Activated T-cell treated with anti-CD3 and anti-CD28 coated beads, Interleukin-2, amount 50 U/mL, for 4 hours (primary cell): ENCODE measurements at places on chromosomes 16 and 17. TPM values are rescaled to one million over a fixed set of nuclear protein-coding genes. Genes with fewer than 3 reads are reported as not detected.

DNA sequence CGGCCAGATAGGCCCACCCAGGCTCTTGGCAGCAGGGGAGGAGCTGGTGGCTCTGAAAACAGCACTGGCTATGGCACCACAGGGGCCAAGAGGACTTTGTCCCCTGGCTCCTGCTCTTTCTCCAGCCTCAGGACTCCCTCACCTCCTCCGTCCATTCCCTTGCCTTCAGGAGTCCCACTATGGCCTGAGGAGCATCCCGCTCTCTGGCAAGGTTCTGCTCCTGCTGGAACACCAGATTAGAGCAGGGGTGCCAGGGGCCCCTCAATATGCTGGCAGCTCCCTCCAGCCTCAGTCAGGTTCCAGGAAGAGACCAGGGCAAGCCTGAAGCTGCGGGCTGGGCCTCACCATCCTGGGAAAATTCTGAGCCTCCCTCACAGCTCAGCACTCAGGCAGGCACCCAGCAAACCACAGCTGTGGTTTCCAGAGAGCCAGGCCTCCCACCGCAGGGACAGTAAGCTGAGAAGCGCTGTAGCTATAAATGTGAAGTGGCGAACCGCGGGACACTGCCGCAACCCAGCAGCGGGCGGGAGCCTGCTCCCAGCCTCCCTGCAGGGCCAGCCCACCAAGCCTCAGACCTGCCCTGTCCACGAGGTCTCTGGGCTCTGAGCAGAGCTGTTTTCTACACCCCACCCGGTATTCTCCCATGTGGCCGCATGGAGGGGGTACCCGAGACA lies 25.7 kb downstream of the C17orf100 start:
- DNase-seq = no peak

- no peak for DNase-seq
Measured at GRCh38 chr17:27585153-27585681, 45.8 kb upstream of the LGALS9 start.

DNA sequence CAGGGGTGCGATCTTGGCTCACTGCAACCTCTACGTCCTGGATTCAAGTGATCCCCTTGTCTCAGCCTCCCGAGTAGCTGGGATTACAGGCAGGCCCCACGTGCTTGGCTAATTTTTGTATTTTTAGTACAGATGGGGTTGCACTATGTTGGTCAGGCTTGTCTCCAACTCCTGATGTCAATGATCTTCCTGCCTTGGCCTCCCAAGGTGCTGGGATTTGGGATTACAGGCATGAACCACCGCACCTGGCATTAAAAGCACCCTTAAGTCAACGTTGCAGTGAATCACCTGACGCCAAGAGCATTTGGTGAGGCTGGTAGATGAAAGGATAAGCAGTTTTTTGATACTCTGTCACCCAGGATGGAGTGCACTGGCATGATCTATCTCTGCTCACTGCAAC lies 59.0 kb downstream of the NDE1 start:
- DNase-seq = no peak

- DNase-seq = no peak
Measured at GRCh38 chr17:77466140-77466539, 325.4 kb downstream of the SEC14L1 start.

DNA sequence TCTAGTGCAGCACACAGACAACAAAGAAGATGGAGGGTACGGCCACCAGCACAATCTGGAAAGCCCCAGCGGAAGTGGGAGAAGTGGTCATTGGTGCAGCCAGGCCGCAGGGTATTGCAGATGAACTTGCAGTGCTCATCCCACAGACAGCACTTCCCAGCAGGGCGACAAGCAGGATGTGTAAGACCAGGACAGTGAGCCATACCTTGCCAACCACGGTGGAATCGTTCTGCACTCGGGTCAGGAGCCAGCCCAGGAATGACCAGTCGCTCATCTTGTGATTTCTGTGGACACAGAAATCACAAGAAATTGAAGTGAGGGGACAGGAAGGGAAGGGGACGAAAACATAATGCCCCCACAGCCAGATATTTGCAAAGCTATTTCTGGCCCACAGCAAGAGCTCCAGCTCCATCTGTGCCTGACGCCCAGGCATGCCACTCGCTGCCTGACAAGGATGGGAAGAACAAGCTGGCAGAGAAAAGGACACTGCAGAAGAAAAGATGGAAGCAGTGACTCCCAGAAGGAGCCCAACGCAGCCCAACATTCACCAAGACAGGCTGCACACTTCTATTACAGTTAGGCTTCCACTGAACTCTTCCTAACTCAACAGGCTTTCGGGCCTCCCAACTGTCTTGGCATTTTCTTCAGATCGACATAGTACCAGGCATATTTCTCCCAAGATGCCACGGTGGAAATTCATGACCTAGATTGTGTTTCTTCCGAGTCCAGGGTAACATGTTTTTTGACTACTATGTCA lies 17.5 kb upstream of the MYO18A start:
- no peak for DNase-seq

The DRC3 gene
- 0.49 TPM for total RNA-seq

- peak; percentile 54 for DNase-seq
Measured at GRCh38 chr16:30395155-30395991, at the start of gene ZNF48. Gene ZNF48, plus strand, starts transcription at chr16:30395420. Its CDS starts 375 bp downstream, at chr16:30395795.

- no peak for DNase-seq
Measured at GRCh38 chr16:31355431-31356100, 590 bp downstream of the ITGAX start.

DNA sequence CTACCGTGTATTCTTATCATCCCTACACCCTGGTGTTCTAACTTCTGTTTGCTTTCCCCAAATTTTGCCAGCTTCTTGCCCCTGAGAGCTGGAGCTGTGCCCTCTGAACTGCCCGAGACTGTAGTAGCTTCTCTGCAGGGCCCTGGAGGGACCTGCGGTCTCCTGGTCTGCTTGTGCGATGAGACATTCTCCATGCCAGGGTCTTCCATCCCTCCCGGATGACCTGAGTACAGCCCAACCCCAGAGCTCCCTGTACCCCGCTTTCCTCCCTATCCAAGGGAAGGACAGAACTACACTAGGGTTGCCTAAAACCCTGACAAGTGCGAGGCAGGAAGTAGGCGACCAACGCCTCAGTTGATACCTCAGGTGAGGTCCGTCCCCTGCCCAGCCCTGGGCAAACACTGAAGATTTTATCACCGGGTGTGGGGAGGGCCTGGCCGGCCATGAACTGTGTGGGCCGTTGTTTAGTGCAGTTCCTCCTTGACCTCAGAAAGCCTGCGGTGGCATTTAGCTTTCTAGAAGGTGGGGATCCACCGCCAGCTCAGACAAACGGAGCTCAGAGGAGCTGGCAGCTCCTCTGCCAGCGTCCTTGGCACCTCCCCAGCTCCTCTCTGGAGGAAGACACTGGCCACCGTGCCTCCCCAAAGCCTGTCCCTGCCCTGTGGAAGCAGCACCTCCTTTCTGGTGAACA lies 13.7 kb downstream of the CANT1 start:
- no peak for DNase-seq

- DNase-seq = no peak
Measured at GRCh38 chr17:42704837-42705494, 22.6 kb downstream of the CNTNAP1 start.

- no peak for DNase-seq
Measured at GRCh38 chr16:22739077-22739476, 74.9 kb upstream of the HS3ST2 start.

DNA sequence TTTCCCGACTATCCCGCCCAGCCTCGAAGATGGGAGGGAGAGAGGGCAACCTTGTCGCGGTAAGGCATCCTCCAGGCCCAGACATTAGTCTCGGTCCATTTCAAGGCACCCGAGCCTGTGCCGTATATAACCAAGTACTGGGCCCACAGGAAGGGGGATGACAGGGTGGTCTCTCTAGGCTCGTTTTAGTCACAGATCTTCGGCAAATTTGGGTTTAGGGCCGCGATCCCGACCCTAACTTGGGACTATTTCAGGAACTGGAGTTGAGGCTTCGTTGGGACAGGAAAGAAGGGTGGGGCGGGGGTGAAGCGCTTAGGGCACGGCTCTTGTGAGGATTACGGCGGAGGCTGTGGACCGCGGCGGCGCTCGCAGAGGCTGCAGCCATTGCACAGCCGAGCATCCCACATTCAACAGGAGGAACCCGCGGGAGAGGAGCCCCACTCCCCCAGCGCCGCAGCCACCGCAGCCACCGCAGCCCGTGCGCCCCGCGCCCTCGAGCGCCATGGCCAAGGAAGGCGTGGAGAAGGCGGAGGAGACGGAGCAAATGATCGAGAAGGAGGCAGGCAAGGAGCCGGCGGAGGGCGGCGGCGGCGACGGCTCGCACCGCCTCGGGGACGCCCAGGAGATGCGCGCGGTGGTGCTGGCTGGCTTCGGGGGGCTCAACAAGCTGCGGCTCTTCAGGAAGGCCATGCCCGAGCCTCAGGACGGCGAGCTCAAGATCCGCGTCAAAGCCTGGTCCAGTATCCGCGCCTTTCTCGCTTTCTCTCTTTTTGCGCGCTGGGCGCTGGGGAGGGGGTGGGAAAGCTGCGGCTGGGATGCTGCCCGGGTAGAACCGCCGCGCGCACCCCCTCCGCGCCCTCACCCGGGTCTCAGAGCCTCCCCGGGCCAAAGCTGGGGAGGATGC lies at the start of gene VAT1L:
VAT1L (plus strand) TSS at position 384 of the 904 bp plus-strand sequence; CDS start at position 503, 119 bp downstream.
- DNase-seq = no peak

DNA sequence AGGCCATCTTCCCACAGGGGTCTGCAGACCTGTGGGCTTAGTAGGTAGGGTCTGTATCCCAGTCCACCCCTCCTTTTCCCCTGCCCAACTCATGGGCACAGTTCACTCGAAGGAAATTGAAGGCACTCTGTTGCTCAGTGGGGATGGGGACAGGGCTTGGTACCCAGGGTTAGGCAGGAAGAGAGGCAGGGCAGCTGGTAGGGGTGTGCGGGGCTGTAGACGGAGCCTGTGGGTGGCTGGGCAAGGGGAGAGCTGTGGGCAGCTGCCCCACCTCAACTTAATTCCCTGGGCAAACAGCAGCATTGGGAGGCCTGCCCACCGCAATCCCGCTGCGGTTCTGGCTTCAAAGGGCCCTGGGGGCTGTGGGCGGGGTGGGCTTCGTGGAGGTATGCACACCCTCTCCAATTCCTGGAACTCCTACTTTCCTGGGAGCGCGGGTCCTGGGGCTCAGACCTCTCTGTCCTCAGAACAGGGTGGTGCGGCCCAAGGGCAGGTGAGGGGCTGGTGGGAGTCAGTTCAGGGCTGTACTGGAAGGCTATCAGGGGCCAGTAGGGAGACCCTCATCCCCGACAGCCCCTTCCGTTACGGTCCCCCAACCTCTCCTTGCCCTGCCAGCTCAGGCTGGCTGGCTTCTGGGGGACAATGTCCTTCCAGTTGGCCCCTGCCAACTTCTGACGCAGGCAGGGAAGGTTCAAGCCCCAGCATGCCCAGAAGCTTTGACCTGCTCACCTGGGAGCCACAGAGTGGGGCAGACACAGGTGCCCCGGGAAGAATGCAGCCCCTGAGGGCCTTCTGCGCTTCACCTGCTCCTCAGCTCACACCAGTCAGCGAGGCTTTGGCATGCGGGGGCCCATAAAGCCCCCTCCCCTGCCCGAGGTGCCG lies 9.1 kb downstream of the FOXJ1 start:
- no peak for DNase-seq

DNA sequence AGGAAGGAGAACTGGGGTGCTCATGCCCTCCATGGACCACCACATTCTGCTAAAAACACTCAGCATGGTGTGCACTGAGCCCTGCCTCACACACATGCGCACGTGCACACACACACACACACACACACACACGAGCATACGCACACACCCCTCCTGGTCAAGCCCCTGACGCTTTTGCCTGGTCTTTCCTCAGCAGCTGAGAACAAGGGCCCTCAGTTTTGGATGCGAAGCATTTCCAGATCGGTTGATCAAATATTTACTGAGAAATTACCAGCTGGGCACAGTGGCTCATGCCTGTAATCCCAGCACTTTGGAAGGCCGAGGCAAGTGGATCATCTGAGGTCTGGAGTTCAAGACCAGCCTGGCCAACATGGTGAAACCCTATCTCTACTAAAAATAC lies 20.1 kb upstream of the RAI1 start:
- DNase-seq = no peak

- no peak for DNase-seq
Measured at GRCh38 chr17:65553646-65554552, 7.5 kb downstream of the AXIN2 start.

DNA sequence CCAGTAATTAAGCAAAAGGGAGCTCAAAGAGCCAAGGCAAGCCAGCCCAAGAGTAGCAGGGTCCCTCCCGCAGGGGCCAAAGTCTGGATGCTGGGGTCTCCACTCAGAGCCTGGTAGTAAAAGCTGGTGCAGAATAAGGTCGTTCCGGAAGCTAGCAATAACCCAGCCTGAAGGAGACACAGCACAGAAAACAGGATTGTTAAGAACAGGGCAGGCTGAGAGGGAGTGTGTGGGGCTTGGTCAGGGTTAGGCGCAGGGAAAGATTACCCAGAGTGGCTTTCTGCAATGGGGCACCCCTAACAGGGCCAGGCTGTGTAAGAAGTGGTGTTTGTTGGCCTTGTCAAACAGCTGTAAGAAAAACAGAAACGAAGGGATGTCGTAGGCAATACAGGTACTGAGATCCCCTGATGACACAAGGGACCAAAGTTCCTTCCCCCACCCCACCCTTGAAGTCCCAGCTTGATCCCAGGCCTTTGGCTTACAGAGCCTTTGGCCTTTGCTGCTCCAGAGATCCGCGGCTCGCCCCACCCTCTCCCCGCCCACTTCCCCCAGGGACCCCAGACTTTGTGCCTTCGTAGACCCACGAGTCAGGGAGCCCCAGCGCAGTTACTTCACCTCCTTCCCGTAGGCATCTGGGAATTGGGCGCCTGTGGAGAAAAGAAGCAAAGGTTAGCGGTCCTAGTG lies 712 bp downstream of the TMEM256 start:
- DNase-seq = no peak

The CCL3 gene
- 1,594 TPM for total RNA-seq

DNA sequence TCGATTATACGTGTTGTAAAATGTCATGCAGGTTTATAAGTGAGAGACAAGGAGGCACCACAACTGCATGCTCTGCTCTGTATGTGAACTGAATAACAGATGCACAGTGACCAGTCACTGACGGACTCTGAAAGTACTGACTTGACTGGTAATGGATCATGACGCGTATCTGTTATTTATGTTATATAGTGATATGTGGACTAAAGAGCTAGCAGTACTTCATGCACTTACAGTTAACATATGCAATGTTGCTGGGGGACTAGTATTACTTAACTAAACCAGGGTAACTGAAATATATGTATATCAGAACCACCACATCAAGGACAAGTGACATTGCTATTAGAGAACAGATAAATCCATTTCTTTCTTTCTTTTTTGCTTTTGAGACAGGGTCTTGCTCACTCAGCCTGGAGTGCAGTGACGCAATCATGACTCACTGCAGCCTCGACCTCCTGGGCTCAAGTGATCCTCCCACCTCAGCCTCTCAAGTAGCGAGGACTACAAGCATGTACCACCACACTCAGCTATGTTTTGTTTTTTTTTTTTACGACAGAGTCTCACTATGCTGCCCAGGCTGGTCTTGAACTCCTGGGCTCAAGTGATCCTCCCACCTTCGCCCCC lies 17.2 kb downstream of the COIL start:
- DNase-seq = no peak
